NCI-H187 treated with DMSO at 0.1 percent for 48 hours (cell line): ENCODE measurements at places on chromosomes 7 and 10.

DNA sequence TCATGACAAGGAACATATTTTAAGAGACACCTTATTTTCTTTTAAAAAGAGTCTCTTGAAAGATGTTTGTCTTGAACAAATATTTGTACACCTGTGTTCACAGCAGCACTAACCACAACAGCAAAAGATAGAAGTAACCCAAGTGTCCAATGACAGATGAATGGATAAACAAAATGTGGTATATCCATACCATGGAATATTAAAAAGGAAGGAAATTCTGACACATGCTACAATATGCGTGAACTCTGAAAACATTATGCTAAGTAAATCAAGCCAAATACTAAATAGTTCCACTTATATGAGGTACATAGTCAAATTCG is 17.8 kb downstream of the SGMS1 start:
- DNase-seq = no peak

- DNase-seq = no peak
These were observed 140.6 kb downstream of the PTPN20 start for GRCh38 chr10:47051741-47052238.

- DNase-seq = no peak
These were observed 73.5 kb downstream of the CCNY start for GRCh38 chr10:35409808-35410207.

GRCh38 chr10:126474031-126474430 is 85.8 kb upstream of the ADAM12 start:
- DNase-seq = no peak

DNA sequence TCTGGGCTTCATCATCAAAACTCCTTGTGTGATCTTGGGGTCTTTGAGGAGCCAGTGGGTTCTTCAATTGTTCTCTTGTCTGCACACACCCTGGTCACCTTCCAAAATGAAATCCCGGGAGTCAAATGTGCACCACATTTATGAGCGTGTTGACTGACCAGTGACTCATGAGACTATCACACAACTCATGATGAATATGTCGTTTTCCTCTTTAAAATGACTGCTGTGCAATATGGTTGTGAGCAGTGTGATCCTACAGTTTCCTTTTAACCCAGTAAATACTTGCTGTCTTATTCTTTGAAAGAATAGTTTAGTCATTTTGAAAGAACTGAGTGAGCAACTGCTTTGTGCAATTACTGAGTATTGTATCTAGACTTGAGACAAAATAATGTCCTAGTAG is 149.2 kb downstream of the DYNC1I1 start:
- no peak for DNase-seq

GRCh38 chr7:3094701-3095445 is 51.2 kb upstream of the CARD11 start:
- no peak for DNase-seq

GRCh38 chr7:116779216-116779615 is 83.2 kb upstream of the CAPZA2 start:
- DNase-seq = no peak

GRCh38 chr10:113493882-113494301 is 59.0 kb upstream of the HABP2 start:
- DNase-seq = no peak

DNA sequence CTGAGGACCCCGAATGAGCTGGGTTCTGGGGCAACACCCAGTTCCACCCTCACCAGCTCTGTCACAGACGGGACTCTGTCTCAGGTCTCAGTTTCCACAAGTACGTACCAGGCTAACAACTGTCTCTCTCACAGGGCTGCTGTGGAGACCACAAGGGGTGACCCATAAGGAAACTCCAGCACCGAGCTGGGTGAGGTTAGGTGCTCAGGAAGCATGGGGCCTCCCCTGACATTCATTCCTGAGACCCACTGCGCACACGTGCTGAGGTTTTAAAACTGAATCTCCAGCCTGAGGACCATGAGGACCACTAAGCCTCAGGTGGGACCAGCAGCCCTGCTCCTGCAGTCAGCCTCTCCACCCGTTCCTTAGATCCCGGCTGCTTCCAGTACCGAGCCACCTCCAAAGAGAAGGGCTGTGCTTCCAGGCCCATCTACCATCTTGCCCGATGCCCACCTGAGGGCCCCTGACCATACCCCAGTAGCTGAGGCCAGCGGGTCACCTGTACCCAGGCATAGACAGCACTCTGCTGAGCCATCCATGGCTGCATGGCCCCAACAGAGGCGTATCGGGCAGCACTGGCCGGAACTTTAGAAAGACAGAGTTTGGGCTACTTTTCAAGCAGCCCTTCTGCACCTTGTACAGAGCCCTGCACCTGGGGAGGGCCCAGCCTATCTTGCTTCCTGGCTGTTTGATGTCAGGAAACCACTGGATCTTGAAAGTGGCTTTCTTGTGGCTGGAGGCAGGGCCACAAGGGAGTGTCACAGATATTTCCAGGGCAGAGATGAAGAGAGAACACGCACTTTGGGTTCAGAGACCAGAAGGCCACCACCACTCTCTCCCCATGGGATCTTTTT is 18.7 kb downstream of the HSPA12A start:
- DNase-seq = no peak

- no peak for DNase-seq
These were observed 152.3 kb downstream of the SDK1 start for GRCh38 chr7:3453398-3453797.

- DNase-seq = no peak
These were observed at the start of gene HEPACAM2 for GRCh38 chr7:93226310-93226709. Gene HEPACAM2 (minus strand): TSS chr7:93226469.

- DNase-seq = no peak
These were observed 27.1 kb downstream of the MDH2 start for GRCh38 chr7:76074972-76075370.

GRCh38 chr10:82249141-82249540 is 374.1 kb downstream of the NRG3 start:
- no peak for DNase-seq

- no peak for DNase-seq
These were observed 164.6 kb downstream of the TRIL start for GRCh38 chr7:28793381-28794085.

GRCh38 chr7:44307301-44307900 is 18.0 kb downstream of the CAMK2B start:
- no peak for DNase-seq

DNA sequence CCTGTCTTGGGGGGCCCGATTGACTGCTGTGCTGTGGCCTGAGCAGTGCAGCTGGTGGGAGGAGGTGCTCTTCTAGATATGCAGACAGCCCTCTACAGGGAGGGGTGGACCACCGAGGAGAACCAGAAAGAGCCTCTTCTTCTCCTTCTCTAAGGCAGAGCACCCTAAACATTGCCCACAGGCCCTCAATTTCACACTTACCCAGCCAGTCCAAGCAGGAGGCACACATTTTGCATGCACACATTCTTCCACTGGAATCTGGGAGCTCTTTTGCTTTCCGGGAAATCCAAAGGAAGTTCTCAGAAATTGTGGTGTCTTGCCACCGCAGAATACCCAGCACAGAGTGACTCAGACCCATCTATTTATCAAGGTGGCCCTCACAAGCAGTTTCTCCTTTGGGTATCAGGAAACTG is 45.8 kb downstream of the EEPD1 start:
- DNase-seq = no peak

- no peak for DNase-seq
These were observed 21.9 kb downstream of the ADCYAP1R1 start for GRCh38 chr7:31074120-31074383.

GRCh38 chr7:1512781-1513656 is 8.8 kb upstream of the INTS1 start:
- no peak for DNase-seq

GRCh38 chr7:151518105-151518946 is 1.4 kb downstream of the RHEB start:
- DNase-seq = no peak

- no peak for DNase-seq
These were observed 116.8 kb downstream of the ABLIM1 start for GRCh38 chr10:114541081-114541796.

DNA sequence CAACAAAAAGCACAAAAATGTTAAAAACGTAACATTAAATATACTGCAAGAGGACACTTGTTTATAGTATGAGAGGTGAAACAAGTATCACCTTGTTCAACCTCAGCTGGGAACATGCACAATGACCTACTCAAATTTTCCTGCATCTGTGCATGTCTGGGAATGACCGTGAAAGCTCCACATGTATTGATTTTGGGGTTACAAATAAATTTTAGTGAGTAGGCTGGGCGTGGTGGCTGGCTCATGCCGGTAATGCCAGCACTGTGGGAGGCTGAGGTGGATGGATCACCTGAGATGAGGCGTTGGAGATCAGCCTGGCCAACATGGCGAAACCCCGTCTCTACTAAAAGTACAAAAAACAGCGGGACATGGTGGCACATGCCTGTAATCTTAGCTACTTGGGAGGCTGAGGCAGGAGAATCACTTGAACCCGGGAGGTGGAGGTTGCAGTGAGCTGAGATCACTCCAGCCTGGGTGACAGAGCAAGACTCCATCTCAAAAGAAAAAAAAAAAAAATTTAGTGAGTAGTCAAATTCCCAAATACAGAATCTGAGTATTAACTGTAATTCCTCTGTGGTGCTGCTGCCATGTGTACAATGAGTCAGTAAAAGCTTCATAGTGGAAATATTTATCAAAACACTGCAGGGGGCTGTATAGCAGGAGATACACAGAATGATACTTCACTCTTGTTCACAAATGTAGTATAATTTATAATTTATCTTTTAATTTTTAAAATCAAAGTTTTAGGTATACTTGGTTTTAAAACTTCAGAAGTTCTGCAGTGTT is 41.1 kb downstream of the SUGCT start:
- no peak for DNase-seq

- DNase-seq = no peak
These were observed 23.1 kb downstream of the KDM7A start for GRCh38 chr7:140153666-140154161.

- no peak for DNase-seq
These were observed 12.5 kb upstream of the CALML5 start for GRCh38 chr10:5511885-5512280.

DNA sequence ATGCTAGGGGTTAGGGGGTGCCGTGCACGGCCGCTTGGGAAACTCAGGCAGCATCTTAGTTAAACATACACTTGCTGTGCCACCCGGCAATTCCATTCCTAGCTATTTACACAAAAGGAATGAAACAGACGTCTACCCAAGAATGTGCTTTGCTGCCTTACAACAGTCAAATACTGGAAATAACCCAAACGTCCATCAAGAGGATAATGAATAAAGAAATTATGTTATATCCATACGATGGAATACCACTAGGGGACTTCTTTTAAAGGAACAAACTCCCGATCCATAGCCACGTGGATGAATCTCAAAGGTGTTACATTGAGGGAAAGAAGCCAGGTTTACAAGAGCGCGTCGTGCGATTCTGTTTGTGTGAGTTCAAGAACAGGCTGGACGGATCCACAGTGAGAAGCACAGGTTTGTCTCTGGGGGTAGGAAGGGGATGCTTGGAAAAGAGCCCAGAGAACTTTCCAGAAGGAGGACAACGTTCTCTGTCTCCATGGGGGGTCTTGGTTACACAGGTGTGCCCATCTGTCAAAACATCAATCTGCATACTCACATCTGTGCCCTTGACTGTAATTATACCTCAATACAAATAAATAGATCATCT is 41.8 kb downstream of the STK32C start:
- no peak for DNase-seq

- DNase-seq = no peak
These were observed 7.1 kb downstream of the ADAM22 start for GRCh38 chr7:87941138-87941537.

GRCh38 chr7:97016381-97017191 is 8.0 kb downstream of the DLX5 start:
- DNase-seq = no peak

- no peak for DNase-seq
These were observed 19.8 kb downstream of the DNAJB12 start for GRCh38 chr10:72334825-72335393.

DNA sequence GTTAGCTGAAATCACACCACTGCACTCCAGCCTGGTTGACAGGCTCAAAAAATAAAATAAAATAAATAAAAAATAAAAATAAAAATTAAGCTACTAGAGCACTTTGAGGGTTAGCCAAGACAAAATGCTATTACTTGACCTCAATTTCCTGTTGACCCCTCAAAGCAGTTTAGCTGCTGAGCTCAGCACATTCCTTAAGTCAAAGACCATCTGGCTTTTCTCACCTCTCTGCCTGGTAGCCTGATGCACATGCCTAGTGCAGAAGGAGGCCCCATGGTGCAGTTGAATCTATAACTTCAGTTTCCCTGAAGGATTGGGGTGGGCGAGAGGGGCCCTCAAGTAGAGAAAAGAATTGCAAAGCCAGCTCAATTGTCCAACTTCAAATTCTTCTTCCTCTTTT is 211.1 kb upstream of the GALNT17 start:
- no peak for DNase-seq

GRCh38 chr10:80697926-80698325 is 160.2 kb downstream of the SH2D4B start:
- no peak for DNase-seq

DNA sequence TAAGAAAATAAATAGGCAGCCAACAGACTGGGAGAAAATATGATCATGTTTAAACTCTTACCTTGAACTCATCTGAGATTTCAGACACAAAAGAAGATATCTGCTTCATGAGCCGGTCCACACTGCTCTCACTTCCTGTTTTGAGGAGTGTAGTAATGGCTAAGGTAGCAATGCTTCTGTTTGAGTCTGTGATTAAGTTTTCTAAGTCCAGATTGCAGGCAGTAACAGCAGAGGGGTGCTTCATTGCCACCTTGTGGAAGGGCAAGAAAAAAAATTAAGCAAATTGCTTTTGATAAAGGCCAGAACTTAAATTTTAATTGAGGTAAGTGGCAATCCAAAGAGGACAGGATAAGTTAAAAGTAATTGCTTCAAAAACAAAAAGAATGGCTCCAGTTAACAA is 69.1 kb downstream of the MEST start:
- DNase-seq = peak; percentile 40

- no peak for DNase-seq
These were observed 167.2 kb downstream of the RAMP3 start for GRCh38 chr7:45324683-45325237.

DNA sequence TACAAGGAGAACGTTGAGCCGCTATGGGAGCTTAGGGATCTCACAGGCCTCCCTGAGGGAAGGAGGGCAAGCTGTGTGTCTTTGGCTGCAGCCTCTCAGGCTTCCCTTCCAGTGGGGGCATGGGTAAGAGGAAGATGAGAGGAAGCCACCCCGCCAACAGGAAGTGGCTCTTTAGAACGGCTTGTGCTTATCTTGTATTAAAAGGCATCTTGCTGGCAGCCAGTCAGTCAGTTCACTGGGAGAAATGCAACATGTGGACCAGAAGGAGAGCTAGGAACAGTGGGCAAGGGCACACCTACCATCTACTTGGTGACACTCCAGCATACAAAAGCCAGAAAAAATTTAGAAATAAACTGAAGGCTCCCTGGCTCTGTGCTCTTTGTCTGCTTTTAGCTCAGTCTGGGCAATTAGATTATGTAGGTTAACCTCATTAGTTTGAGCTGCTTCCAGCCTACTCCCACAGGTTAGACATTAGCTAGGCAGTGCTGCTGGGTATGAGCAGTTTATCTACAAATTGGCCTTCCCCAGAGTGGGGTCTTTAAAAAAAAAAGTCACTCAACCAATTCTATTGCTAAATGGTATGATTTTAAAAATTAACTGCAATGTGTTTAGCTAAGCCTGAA is 595.9 kb downstream of the KCNMA1 start:
- DNase-seq = no peak
